ENCODE measurements at places on chromosomes 5 and 9.

- DNase-seq = no peak
Observed at GRCh38 chr5:11785771-11786352, 118.4 kb downstream of the CTNND2 start.

DNA sequence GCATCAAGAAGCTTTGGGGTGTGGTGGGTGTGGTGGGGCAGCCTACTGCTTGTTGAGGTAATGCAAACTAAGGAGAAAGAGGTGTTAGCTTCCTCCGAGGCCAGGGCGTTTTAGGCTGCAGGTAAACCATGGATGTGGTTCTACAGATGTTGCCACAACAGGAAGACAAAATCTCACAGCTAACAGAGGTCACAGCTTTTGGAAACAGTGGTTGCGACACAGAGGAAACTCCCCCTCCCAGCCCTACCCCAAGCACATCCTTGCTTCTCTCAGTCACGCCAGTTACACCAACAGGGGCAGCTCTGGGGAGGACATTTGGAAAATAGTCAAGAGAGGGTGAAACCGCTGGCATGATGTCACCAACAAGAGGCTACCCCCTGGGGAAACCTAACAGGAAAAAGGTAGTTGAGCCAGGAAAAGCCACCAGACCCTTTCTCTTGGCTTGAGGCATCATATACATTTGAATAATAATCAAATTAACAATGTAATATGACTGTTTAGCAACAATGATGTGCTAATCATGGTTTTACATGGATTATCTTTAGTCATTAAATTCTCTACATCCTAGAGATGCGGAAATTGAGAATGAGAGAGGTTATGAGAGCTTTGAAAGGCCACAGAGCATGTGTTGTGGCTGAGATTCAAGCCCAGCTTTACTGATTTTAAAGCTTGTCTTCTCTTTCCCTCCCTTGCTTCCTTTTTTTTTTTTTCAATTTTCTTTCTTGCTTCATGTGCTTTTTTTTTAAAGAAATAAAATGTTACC is 82.2 kb upstream of the IL12B start:
- peak; percentile 94 for DNase-seq

GRCh38 chr9:33193818-33194217 is 26.7 kb upstream of the B4GALT1 start:
- DNase-seq = no peak

GRCh38 chr9:89680547-89681467 is 76.0 kb downstream of the GADD45G start:
- DNase-seq = no peak

DNA sequence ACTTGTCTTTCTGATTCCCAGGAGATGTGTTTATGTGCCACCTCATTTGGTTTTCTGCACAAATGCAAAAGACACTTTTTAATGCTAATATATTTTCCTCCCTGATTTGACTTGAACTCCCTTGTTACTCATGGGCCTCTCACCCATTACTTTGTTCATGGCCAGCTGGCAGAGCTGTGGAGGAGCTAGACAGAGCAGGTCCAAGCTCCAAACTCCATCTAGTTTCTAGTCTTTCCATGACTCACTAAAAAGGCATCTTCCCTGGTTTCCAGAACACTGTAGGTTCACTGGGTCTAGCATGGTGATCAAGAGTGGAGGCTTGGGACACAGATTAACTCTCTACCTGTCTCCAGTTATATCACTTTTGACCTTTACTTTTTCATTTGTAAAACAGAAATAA is 161.0 kb upstream of the SLC28A3 start:
- DNase-seq = no peak

GRCh38 chr9:113630386-113631136 is 167.0 kb downstream of the RGS3 start:
- DNase-seq = peak; percentile 41

DNA sequence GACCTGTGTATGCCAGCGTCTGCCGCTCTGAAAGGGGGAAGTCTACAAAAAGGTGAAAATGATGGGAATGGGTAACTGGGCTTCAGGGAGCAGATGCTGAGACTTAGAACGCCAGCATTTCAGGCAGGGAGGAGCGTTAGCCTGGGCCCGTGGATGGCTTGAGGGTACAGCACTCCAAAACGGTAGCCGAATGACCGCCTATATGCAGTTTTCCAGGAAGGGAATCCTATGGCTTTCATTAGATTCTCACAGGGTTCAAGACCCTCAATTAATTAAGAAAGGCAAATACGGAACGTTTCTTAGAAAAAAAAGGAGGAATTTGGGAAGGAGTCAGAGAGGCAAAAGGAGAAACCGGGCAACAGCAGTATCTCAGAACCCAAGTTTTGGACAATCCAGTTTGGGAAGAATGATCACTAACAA is 639 bp downstream of the AMACR start:
- DNase-seq = no peak

DNA sequence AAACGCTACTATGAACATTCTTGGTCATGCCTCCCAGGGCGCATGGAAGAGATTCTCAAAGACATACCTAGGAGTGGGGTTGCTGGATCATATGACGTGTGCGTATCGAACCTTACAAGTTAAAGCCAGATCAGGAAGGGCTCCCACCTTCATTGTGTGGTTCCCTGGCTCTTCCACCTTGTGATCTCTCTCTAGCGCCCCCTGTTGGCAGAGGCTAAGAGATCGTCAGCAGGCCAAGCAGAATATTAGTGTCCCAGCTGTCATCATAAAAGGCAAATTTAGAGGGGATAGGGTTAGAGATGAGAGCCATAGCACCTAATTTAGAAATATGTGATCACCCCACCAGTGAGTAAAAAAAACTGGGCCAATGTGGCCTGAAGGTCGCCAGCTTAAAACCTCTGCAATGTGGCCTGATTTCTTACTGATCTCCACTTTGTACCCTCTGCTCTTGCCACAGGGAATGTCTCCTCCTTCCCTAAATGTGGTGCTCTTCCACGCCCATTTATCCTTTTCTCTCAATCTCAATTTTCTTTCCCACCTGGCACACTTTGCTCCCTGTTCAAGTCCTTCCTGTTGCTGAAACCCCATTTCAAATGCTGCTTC is 91.7 kb upstream of the SHB start:
- peak; percentile 85 for DNase-seq

GRCh38 chr5:116448870-116449427 is 125.7 kb downstream of the SEMA6A start:
- DNase-seq = no peak

- DNase-seq = no peak
Observed at GRCh38 chr5:33995865-33996264, 11.4 kb upstream of the SLC45A2 start.

- DNase-seq = no peak
Observed at GRCh38 chr5:159422361-159422760, 92.1 kb upstream of the IL12B start.

DNA sequence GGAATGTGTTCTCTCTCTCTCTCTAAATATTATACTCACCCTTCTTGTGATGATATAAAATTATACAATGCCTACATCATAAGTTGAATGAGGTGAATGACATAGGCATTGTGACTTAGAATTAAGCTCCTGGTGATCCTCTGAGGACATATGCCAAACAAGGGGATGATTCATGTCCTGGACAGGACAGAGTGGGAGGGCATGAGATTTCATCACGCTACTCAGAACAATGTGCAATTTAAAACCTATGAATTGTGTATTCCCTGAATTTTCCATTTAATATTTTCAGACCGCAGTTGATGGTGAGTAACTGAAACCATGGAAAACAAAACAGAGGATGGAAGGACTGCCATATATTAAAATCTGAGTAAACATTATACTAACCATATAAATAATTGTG is 782.2 kb upstream of the NUDT12 start:
- peak; percentile 9 for DNase-seq

DNA sequence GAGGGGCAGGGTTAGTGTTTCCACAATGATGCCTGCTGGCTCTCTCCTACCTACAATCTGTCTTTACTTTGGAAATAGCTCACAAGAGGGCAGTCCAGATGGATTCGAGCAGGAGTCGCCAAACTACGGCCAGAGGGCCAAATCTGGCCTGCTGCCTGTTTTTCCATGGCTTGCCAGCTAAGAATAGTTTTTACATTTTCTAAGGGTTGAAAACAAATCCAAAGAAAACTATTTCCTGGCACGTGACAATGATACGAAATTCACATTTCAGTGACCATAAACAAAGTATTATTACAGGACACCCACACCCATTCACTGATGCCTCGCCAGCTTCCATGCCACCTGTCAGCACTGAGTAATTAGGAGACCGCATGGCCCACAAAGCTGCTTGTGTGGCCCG is 162.9 kb upstream of the WWC1 start:
- no peak for DNase-seq

DNA sequence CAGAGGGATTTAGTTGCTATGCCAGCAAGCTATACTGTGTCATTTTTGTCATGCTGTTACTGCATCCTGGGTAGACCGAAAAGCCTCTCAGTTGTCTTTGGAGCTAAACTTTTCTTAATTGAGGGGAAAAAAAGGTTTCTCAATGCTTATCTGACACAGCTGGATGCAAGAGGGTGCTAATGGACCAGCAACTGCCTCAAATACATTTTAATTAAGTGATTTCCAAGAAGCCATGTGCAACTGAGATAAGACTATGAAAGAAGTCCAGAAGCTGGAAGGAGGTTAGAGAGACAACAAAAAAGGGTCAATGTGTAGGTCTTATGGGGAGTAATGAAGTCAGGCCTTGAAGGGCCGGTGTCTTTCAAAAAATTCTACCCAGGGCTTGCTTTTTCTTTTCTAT is 465.7 kb upstream of the DMAC1 start:
- no peak for DNase-seq

DNA sequence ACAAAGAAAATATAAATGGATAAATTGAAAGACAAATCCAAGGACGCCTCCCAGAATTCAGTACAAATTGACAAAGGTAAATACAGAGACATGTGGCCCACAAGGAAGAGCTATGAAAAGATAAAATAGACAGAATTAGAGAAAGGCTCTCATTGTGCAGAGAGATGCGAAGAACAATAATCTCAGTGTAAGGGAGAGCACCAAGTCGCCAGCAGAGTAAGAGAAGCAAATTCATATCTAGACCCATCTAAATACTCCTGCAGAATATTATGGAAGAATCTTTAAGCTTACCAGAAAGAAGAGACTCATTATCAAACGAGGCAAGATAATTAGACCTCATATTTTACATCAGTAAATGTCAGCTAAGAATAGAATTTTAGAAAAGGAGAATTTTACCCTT is 101.7 kb upstream of the ITGA1 start:
- DNase-seq = no peak

DNA sequence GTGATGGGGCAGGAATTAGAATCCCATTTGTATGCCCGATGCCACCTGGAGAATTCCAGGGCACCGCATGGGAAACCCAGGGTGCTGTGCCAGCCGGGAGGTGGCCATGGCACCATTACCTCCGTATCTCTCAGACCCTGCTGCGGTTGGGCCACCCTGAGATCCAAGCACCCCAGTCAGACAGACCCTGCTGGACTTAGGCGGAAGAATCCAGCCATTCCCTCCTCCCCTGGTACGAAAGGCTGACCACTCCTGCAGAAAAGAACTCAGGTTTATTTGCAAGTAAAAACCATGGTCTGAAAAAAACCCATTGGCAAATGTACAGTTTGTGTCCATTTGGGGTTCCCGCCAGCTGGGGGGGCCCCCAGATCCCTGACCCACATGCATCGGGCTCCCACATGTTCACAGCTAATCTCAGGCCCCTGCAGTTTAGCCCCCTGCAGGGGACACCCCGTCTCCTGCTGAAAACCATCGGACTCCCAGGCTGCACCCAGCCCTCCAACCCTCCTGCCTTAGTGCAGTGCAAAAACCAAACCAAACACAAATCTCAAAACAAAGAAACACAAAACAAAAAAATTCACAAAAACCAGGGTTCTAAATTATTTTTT is 23.6 kb upstream of the SARDH start:
- no peak for DNase-seq

DNA sequence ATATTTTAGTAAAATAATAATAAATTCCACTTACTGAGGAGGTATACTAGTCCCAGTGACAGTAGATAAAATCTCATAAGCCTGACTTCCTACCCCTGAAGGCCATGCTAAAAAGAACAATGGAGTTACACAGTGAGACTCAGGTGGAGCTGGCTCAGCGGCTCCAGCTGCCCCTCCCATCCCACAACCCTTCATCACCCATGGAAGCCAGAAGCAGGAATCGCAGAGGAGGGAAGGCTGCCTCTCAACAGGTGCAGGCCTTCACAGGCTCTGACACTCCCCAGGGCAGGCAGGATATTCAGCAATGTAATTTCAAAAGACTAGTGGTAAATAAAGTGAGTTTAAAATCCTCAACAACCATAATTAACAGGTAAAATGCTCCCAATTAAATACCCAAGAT is 67.5 kb downstream of the FANCC start:
- DNase-seq = no peak

DNA sequence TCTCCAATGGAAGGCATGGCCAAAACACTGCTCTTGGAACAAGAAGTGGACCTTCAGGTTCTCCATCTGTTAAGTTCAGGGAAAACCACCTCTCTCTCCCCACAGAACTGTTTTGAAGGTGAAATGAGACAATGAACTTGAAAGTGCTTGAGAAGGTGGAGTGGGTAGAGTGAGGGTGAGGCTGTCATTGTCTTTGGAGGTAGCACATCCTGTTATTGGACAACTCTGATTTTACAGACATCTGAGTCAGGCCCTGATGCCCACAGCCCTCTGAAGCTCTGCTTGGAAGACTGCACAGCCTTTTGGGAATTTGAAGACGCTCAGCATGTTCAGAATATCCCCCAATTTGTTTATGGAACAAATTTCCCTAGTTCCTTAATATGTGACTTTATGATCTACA is 27.6 kb upstream of the TEX48 start:
- DNase-seq = no peak

GRCh38 chr9:4106081-4106759 is 193.6 kb downstream of the GLIS3 start:
- DNase-seq = no peak

DNA sequence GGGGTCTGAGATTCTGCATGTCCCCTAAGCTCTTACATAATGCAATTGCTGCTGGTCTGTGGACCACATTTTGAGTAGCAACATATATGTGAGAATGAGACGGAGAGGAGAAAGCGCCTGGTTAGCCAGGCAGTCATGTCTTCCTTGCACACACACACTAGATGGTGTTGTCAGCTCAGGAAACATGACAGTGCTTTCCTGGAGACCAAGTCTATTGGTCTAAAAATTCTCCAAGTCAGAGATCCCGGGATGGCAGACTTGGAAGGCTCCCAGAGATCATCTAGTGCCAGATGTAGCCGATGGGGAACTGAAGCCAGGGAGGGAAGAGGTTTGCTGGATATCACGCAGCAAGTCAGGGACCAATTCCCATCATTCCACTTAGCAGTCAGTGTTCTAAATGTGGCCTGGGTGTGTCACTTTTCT is 53.4 kb downstream of the GALNT12 start:
- DNase-seq = peak; percentile 38

DNA sequence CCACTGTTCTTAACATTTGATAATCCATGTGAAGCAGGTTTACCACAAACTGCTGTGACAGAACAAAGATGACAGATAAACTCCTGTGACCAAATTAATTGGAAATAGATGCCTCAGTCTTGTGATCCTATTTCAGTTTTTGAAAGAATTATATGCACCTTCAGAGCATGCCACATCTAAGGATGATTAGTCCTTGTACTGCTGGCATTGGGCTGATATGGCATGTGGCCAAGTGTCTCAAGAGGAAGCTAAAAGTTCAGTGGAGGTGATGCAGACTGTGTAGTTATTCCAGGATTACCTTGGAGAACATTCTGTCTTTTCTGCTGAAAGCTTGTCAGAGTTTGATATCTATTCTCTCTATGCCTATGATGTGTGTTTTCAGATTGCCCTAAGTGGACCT is 314.4 kb upstream of the EFNA5 start:
- no peak for DNase-seq

- no peak for DNase-seq
Observed at GRCh38 chr5:55363856-55364255, 56.1 kb downstream of the MTREX start.
